Thoracic aorta (tissue), 2 donors: ENCODE measurements at places on chromosomes 5 and 9. TPM values are rescaled to one million over a fixed set of nuclear protein-coding genes. Genes with fewer than 3 reads are reported as not detected.

GRCh38 chr9:127942216-127943010 is 4.8 kb upstream of the DPM2 start:
- H3K27me3 ChIP-seq = no peaks in the 10 kb centered on the region
- DNase-seq = no peak
- H3K4me1 ChIP-seq = no peaks in the 10 kb centered on the region
- no peak overlapping the region for H3K4me3 ChIP-seq

GRCh38 chr9:16705111-16705604 is 165.3 kb downstream of the BNC2 start:
- no peaks in the 10 kb centered on the region for H3K27me3 ChIP-seq
- H3K36me3 ChIP-seq = no peaks in the 10 kb centered on the region
- H3K4me3 ChIP-seq = peak overlapping the region; percentile 73
- peak overlapping the region; percentile 94 for H3K27ac ChIP-seq
- DNase-seq = peak; percentile 93
- peaks cover 21% of the 10 kb centered on the region for H3K4me1 ChIP-seq

DNA sequence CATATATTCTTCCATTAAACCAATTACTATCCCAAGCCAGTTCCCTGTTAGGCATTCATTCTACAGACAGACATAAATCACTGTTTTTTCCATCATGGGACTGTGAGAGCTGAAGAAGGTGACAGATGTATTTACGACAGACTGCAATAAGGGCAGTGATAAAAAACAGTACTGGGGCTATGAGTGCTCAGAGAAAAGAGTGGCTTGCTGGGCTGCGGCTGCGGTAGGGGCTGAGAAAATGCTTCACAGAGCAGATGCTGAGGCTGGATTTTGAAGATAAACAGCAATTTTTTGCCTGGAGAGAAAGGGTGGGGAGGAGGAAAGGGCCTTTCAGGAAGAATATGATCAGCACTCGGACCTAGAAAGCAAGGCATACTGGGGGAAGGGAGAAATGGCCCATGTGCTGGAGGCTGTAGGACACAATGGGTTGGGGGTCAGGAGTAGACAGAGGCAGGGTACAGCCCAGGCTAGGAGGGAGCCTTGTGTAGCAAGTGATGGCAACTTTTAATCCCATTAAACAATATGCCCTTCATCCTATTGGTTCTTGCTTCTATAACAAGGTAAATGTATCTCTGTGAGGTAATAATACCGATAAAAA is 279.3 kb downstream of the ASTN2 start:
- no peak for DNase-seq
- no peaks in the 10 kb centered on the region for H3K27me3 ChIP-seq
- H3K36me3 ChIP-seq = no peaks in the 10 kb centered on the region

GRCh38 chr5:74556006-74556405 is 84.5 kb downstream of the ENC1 start:
- H3K4me1 ChIP-seq = no peaks in the 10 kb centered on the region
- no peaks in the 10 kb centered on the region for H3K27me3 ChIP-seq
- H3K36me3 ChIP-seq = no peaks in the 10 kb centered on the region
- no peak for DNase-seq
- no peak overlapping the region for H3K27ac ChIP-seq

The PCDHA9 gene
- total RNA-seq = 1.1 TPM
